CD4-positive, alpha-beta T cell (primary cell): ENCODE measurements at places on chromosomes 6 and 20. TPM values are rescaled to one million over a fixed set of nuclear protein-coding genes. Genes with fewer than 3 reads are reported as not detected.

GRCh38 chr6:142088858-142089216 is 43.9 kb upstream of the GJE1 start:
- peaks cover 9% of the 10 kb centered on the region for H3K4me1 ChIP-seq
- no peaks in the 10 kb centered on the region for H3K36me3 ChIP-seq
- no peak for DNase-seq
- peaks cover 36% of the 10 kb centered on the region for H3K27me3 ChIP-seq
- no peak overlapping the region for H3K4me3 ChIP-seq

- peaks cover 34% of the 10 kb centered on the region for H3K4me1 ChIP-seq
- no peaks in the 10 kb centered on the region for H3K36me3 ChIP-seq
- no peak overlapping the region for H3K4me3 ChIP-seq
- no peak overlapping the region for H3K27ac ChIP-seq
- H3K27me3 ChIP-seq, result no peaks in the 10 kb centered on the region
- DNase-seq, result no peak
Observed at GRCh38 chr20:53930651-53931504, 139.5 kb downstream of the BCAS1 start.

DNA sequence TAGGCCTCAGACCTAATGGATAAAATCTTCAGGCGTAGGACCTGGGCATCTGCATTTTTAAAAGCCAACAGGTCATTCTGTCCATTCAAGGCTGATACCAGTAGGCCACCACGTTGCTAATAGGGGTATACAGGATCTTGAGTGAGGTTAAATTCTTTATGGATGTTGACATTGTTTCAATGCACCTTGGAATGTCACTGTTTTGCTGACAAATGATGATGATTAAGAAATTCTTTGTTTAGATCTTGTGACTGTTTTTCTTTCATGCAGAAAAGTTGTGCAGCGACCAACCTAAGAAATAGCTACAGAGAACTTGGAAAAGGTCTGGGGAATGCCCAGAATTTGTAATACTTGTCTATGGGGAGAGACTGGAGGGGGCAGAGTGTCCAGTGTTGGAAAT is 101.1 kb upstream of the CLDN20 start:
- H3K4me3 ChIP-seq, result no peak overlapping the region
- H3K27me3 ChIP-seq, result no peaks in the 10 kb centered on the region
- H3K27ac ChIP-seq, result no peak overlapping the region
- H3K4me1 ChIP-seq, result no peaks in the 10 kb centered on the region
- H3K36me3 ChIP-seq, result no peaks in the 10 kb centered on the region

- peak overlapping the region; percentile 54 for H3K4me3 ChIP-seq
- peaks cover 22% of the 10 kb centered on the region for H3K4me1 ChIP-seq
- H3K36me3 ChIP-seq, result no peaks in the 10 kb centered on the region
- peaks cover 32% of the 10 kb centered on the region for H3K27me3 ChIP-seq
Observed at GRCh38 chr20:32018269-32019155, 8.3 kb downstream of the CCM2L start.

DNA sequence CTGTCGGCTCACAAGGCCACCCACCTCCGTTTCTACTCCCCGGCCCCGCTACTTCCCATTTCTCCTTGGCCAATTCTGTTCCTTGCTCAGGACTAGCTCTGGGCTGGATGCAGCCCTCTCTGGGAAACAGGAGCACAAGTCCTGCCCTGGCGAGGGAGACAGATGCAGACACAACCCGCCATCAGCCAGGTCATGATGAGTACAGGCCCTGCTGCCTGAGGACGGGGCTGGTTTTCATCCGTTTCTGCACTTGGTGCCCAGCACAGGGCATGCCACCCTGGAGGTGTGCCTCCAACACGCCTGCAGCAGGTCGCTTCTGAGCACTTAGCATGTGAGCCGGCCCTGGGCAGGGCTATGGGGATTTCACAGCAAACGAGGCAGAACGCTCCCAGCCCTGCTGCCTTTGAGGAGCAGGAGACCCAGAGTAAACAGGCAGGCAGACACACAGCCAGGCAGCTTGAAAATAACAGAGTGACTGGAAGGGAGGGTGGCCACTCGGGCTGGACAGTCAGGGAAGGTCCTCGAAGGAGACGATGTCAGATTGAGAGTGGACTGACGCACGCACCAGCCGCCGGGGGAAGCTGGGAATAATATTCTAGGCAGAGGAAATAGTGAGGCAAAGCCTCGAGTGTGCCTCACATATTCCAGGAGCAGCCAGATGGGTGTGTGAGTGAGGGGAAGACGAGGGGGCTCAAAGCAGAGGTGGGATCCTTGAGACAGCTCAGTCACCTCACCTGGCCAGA is 21.2 kb upstream of the VSTM2L start:
- H3K36me3 ChIP-seq, result no peaks in the 10 kb centered on the region
- H3K27ac ChIP-seq, result no peak overlapping the region
- no peak for DNase-seq
- H3K4me1 ChIP-seq, result no peaks in the 10 kb centered on the region
- no peaks in the 10 kb centered on the region for H3K27me3 ChIP-seq
- H3K4me3 ChIP-seq, result no peak overlapping the region

GRCh38 chr20:36349384-36350170 is 43.4 kb downstream of the DLGAP4 start:
- H3K36me3 ChIP-seq, result no peaks in the 10 kb centered on the region
- DNase-seq, result no peak
- no peak overlapping the region for H3K27ac ChIP-seq
- no peaks in the 10 kb centered on the region for H3K4me1 ChIP-seq
- H3K27me3 ChIP-seq, result no peaks in the 10 kb centered on the region
- H3K4me3 ChIP-seq, result no peak overlapping the region

DNA sequence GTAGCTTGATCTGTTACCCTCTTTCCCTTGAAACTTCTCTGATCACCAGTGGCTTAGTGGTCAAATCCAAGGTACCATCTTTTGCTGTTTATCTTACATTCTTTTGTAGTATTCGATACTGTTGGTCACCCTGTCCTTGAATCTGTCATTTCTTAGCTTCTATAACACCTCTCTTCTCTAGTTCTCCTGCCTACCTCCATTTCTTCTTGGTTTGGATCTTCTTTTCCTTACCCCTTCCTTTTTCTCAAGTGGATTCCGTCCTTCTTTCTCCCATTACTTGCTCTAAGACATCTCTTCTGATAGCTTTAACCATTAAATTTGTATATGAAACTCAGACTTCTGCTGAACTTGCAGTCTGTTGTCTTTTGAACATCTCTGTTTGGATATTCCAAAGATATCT is 39.9 kb downstream of the QKI start:
- H3K27ac ChIP-seq, result no peak overlapping the region
- no peaks in the 10 kb centered on the region for H3K36me3 ChIP-seq
- H3K4me1 ChIP-seq, result peaks cover 15% of the 10 kb centered on the region
- DNase-seq, result no peak
- H3K27me3 ChIP-seq, result no peaks in the 10 kb centered on the region

GRCh38 chr6:30101444-30102413 is 11.2 kb downstream of the TRIM31 start:
- H3K4me1 ChIP-seq, result peaks cover 49% of the 10 kb centered on the region
- peaks cover 26% of the 10 kb centered on the region for H3K27me3 ChIP-seq
- H3K27ac ChIP-seq, result no peak overlapping the region
- H3K4me3 ChIP-seq, result peak overlapping the region; percentile 52

RHAG gene
- not detected for total RNA-seq

GTF3C6 gene
- total RNA-seq, result 17.9 TPM

SIGLEC1 gene
- 0.11 TPM for total RNA-seq

TBXT gene
- not detected for total RNA-seq
